Fibroblast of the conjunctiva (primary cell): ENCODE measurements at places on chromosomes 2 and 18.

DNA sequence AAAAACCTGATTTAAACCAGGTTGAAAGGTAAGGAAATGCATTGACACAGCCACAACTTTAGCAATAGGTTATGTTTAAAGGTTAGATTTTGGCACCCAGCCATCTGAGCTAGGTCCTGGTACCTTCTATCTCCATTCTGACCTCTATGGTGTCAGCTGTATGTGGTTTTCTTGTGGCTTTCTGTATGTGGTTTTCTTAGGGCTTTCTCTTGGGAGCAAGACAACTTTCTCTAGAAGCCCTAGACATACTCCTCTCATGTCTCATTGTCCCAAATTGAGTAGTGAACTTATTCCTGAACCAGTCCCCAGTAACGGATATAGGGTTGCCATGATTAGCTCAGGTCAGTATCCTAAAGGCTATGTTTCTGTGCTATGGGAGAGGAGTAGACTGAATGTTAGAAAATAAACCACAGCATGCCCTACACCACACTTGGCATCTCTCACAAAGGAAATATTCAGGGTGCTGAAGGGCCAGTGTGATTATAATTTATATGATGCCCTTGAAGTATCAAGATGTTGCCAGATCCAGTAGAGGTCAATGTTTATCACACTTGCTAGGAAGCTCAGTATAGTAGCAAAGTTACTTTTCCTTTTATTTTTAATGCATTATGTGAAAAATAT, 176.1 kb downstream of the CAPN13 start:
- no peak for DNase-seq

DNA sequence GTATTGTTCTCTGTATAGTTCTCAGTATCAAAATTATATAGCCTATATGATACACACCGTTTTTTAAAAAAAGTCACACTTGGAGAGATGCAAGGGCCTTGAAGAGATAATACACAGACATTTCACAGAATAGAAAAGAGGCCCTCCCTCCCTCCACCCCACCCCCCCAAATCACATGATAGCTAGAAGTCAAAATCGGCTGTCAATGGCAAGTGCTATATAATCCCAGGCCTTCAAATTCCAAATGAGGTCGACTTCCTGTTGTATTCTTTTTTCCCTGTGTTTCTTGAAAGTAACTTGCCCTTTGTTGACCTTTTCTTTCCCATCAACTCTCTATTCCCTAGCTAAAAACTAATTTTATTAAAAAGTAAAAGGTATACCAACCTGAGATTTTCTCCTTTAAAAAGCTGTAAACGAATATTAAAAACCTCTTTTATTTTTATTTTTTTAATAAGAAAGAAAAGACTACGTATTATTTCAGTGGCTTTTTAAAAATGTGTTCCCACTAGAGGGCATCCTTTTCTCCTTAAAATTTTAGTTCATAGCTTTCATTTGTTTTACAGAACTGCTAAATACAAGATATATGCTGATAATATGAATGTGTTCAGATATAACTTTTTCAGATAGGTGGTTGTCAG, 46.6 kb downstream of the KCMF1 start:
- no peak for DNase-seq

DNA sequence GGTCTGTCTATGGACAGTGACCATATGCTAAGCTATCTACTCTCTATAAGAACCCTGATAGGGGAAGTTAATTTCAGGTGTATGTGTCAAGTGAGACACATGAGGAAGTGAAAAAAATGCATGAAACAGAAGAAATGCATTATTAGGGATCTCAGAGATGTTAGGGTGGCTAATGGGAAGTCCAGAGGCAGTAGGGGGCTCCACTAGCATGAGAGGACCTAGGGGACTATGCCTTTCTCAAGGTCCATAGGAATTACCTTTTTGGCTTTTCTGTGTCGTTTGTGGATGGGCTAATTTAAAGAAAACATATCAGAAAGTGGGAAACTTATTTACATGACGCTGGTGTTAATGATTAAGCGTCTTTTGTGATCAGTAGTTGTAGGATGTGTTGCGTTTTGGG, 1653.2 kb downstream of the DPP10 start:
- no peak for DNase-seq

DNA sequence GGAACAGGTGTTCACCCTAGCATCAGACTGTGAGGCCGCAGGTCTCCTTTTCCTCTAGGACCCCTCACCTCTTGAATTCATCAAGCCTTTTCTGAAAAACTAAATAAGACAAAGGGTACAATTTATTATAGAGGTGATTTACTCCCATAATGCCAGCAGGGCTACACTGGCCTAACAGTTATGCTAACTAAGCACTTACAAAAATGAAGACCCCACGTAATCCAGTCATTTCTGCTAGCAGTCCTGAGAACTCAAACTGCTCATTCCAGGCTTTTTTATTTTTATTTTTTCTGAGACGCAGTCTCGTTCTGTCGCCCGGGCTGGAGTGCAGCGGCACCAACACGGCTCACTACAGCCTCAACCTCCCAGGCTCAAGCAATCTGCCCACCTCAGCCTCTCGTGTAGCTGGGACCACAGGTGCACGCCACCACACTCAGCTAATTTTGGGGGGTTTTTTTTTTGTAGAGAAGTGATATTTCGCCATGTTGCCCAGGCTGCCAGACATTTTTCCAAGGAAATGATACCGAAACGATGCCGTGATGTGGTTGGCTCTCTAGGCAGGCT, 14.2 kb downstream of the CAPG start:
- DNase-seq = no peak

GRCh38 chr2:172109256-172109987, 6.7 kb upstream of the DLX2 start:
- no peak for DNase-seq

- DNase-seq = peak; percentile 67
Observed at GRCh38 chr18:79393635-79394533, 1.8 kb upstream of the NFATC1 start.

DNA sequence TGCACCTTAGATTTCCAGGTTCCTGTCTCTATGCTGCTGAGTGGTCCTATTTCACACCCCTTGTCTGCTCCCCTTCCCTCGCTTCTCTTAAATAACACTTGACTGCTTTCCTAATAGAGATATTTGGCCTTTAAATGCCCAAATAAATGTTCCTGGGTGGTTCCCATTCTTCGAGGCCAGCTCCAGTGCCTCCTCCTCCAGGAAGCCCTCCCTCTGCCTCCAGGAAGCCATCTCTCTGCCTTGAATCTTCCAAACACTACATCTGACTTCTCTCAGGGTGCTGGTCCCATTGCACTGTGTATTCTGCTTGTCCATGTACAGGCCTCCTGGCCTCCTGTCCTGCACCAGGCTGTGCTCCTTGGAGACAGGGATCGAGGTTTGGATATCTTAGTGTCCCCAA, 14.2 kb downstream of the EHD3 start:
- DNase-seq = no peak

- DNase-seq = no peak
Observed at GRCh38 chr2:127762846-127763245, 48.1 kb downstream of the WDR33 start.

GRCh38 chr2:172072303-172072702, 13.0 kb upstream of the DLX1 start:
- DNase-seq = no peak
